RKO (cell line): ENCODE measurements at places on chromosomes 11 and 22.

- DNase-seq: no peak
Observed at GRCh38 chr11:73597336-73597955, 466 bp downstream of the FAM168A start.

DNA sequence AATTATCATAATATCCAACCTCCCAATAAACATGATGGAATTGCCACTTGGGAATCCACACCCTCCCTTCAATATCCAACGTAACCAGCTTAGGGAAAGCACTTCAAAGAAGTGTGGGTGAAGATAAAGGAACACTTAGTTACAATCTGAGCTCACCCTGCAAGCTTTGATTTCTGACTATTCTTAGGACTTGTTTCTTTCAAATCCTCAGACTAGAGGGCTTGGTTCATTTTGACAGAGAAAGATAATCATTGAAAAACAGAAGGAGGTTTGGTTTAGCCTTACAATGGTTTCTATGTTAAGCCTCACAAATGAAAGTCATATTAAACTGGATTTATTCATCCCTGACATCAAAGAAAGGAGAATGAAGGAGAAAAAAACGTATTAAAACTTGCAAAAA is 57.9 kb upstream of the SYT13 start:
- DNase-seq: no peak

- DNase-seq: no peak
Observed at GRCh38 chr11:115848080-115848479, 343.9 kb upstream of the CADM1 start.

GRCh38 chr11:62127426-62127825 is 3.6 kb downstream of the INCENP start:
- DNase-seq: no peak

DNA sequence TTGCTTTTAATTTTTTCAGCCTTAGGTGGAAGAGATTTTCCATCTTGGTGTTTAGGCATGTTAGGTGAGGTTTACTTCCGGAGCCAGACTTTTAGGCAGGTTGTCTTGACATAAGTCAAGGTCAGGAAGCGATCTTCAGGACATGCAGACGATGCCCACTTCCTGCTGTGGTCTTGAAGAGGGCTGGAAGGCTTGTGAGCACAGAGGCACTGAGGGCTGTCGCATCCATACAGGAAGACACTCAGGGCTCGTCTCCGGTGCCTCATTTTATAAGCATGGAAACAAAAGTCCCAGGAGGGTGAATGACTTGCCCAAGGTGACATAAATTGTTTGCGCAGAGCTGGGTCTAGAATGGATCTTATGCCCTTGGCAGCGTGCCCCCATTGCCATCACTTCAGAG is 30.8 kb downstream of the MARK2 start:
- DNase-seq: no peak

- DNase-seq: no peak
Observed at GRCh38 chr11:103968685-103969084, 67.8 kb upstream of the DDI1 start.

- no peak for DNase-seq
Observed at GRCh38 chr11:33617672-33618350, 82.8 kb downstream of the C11orf91 start.

GRCh38 chr11:75435571-75435925 is 2.5 kb upstream of the KLHL35 start:
- DNase-seq: no peak

DNA sequence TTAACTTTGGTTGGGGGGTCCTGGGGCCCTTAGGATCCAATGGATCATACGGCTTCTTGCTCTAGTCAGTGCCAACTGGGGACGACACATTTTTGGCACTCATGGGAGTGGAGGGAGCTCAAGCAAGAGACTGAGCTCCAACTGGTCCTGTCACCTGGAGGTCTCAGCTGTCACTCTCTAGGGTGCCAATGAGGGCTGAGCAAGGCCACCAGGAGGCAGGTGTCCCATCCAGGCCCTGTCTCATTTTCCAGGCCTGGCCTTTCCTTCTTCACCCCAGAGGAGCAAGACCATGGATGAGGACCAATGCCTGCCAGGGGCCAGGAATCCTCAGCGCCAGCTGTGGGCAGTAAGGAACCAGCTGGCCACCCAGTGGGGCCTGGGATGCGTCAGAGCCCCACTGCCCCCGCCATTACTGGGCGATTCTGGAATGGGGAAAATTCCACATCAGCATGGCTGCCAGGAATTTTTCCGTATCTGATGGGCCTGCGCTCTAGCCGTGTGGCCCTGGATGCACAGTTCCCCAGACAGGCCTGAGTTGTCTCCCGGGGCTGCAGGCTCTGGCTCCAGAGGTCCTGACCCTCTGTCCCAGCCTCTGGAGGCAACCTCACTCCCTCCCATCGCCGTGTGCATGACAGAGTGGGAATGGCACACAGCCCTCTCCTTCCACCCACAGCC is 669 bp upstream of the GAL3ST1 start:
- no peak for DNase-seq

DNA sequence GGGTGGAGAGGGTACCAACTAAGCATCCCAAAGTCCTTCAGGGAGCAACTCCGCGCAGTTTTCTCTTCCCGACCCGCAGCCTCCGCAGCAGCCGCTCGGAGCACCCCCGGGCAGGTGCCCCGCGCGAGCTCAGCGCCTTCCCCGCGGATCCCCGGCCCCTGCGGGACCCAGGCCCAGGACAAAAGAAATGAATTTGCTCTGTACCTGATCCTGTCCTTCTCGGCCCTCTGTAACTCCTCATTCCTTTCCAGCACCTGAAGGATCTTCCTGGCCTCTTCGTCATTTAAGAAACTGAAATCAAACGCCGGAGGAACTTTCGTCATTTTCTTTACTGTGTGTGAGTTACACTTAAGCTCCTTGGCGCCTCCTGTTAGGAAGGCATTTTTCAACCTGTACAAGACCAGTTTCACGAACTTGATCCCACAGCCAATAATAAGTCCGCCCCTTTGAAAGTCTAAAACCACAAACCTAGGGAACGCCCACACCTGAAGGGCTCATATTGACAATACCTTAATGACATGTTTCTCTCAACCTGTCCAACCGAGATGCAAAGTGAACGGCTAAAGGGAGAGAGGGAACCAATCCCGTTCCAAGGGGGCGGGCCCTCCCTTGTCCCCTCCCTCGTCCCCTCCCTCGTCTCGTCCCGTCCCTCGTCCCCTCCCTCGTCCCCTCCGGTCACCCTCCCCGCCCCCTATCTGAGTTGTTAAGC is at the start of gene EXPH5:
Gene EXPH5 (minus strand): TSS at position 555 of the 709 bp plus-strand sequence. CDS start 232 bp downstream, at position 323.
- peak; percentile 83 for DNase-seq

DNA sequence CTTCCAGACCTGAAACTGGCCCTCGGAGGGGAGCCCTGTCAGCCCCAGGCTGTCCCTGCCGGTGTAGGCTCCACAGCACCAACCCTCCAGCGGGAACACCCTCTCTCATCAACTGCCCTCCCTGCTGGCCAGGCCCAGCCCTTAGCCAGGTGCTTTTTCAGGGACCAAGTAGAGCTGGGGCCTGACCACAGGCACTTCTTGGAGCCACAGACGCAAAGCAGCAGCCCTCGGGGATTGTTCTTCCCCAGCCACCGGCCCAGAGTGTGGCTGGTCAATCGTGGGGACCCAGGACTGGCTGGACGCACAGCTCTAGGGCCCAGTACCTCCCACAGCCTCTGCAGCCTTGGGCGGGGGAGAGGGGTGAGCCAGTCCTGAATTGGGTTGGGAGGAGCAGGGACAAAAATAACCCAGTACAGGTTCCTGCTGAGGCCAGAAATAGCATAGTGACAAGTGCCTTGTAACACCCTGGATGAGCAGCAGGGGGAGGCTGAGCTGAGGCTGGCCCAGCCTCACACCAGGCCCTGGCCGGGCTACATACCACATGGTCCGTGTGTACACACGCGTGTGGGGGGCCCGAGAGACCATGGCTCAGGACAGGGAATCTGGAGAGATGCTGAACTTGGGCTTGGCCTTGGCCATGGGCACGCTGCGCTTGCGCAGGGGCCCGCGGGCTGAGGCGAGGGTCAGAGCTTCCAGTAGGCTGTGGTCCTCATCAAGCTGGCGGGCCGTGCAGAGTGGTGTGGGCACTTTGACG is 2.0 kb downstream of the KCNJ11 start:
- peak; percentile 64 for DNase-seq

- DNase-seq: no peak
Observed at GRCh38 chr11:85825616-85826015, 14.7 kb upstream of the SYTL2 start.

- no peak for DNase-seq
Observed at GRCh38 chr11:95443386-95443785, 212.4 kb upstream of the SESN3 start.

DNA sequence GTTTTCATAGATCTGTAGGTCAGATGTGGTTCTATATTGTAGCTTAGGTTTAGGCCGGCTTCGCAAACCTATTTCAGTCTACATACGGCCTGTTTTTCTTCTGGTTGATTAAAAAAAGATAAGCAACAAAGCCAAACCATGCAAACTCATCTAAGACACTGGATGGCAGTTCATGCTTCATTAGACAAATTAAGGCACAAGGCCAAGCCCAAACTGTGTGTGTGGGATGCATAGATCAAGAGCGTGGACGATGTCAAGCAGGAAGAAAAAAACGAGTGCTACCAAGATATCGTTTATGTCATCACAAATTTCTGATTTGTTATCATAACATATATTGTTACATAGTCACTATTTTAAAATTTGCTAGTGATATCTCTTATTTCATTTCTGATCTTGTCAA is 357.6 kb upstream of the KIRREL3 start:
- no peak for DNase-seq

DNA sequence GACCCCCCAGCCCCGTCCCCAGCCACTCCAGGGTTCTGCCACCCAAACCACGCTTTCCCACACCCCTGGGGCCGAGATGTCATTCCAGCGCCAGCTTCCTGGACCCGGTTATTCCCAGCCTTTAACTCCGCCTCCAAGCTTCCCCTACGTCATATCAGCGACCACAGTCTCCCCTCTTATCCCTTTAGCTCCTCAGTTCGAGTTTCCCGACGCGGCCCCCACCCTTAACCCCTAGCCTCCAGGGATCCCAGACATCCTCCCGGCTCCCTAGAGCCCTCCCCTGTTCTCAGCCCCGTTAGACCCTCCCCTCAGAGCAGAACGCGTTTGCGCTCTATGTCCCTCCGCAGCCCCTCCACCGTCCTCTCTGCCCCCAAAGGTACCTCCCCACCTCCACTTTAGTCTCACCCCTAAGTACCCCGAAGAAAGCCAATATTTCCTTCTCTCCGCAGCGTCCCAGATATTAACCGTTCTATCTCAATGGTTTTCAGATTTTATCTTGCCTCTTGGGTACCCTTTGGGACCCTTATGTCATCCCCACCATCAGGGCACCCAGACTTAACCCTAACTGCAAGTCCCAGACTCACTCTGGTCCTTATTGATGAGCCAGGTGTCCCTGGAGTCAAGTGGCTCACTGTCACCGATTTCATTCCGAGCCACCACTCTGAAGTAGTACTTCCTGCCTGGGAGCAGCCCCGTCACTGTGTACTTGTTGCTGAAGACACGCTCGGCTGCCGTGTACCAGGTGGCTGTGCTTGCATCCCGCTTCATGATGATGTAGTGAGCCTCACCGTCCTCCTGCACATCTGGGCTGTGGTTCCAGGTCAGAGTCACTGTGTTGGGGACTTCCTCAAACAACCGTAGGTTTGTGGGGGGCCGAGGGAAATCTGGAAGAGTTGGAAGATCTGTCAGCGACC is 8.0 kb downstream of the TMEM86A start:
- no peak for DNase-seq

- DNase-seq: no peak
Observed at GRCh38 chr22:38097557-38098409, 12.7 kb downstream of the BAIAP2L2 start.

GRCh38 chr11:31995525-31996094 is 95.3 kb upstream of the RCN1 start:
- DNase-seq: no peak

DNA sequence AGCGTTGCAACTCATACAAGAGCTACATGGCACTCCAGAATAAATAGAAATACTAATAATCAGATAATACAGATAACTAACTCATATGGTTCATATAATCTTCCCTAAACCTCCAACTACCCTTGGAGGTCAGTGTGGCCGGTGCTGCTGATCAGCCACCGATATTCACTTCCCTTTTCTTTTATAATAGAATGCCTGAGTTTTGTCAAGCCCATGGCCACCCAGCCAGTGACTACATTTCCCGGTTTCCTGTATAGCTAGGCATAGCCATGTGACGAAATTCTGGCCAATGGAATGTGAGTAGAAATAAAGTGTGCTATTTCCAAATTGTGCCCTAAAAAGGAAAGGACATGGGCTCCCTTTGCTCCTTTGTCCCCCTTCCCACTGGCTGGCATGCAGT is 5.9 kb upstream of the CAT start:
- DNase-seq: no peak

- DNase-seq: no peak
Observed at GRCh38 chr11:123519055-123519796, 89.2 kb downstream of the GRAMD1B start.

GRCh38 chr11:87012673-87013072 is 25.1 kb upstream of the TMEM135 start:
- DNase-seq: no peak

DNA sequence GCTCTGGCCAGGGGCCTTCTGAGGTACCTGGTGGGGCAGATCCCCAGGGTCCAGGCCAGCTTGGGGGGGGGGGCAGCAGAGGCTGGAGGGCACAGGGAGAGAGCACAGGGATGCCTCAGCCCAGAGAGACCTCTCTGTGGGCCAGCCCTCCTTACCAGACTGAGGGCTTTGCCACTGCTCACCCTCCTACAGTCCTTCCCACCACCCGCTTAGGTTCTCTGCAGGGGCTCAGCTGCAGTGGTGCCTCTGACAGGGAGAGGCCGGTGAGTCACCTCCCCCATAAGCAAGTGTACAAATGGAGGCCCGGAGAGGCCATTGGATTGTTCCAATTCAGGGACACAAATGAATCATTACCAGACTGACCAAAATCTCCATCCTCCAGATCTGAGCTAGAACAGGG is 68.1 kb upstream of the LMO1 start:
- peak; percentile 11 for DNase-seq

DNA sequence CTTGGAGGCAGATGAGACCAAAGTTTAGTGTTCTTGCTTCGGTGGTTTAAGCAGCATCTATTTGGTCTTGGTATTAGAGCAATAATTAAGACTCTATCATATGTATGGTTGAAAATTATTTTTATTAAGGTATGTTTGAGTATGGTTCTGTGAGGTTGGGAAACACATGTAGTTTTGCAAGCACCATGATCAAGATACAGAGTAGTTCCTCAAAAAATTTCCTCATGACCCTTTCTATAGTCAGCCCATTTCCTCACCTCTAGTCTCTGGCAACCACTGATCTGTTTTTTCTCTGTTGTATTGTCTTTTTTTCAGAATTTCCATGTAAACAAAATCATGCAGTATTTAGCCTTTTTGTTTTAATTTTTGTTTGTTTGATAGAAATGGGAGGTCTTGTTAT is 18.4 kb downstream of the MTMR3 start:
- no peak for DNase-seq

DNA sequence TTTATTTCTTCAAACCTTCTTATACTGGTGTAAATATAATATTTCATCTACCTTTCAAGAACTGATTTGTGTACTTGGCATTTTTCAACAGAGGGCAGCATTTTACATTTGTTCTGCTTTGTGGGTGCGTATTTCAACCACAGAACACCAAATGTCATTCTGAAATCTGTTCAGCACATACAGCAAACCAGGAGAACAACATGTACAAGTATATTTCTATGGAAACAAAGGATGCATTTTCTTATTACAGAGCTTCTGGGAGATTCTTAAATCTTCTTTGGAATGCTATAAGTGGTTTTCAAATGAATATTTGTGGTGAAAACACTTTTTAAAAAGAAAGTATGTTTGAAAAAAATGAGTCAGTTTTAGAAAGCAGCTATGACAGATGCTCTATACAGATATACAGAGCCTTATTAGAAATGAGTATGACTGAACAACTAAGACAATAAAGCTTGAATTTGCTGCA is 946.0 kb downstream of the FAM181B start:
- peak; percentile 37 for DNase-seq

- DNase-seq: no peak
Observed at GRCh38 chr11:34224434-34224966, 119.1 kb downstream of the NAT10 start.
